ENCODE measurements at places on chromosomes 3 and 15. TPM values are rescaled to one million over a fixed set of nuclear protein-coding genes. Genes with fewer than 3 reads are reported as not detected.

- DNase-seq = no peak
Measured at GRCh38 chr3:27885641-27886040, 163.5 kb upstream of the EOMES start.

- no peak for DNase-seq
Measured at GRCh38 chr3:72036899-72037298, 252.0 kb upstream of the PROK2 start.

DNA sequence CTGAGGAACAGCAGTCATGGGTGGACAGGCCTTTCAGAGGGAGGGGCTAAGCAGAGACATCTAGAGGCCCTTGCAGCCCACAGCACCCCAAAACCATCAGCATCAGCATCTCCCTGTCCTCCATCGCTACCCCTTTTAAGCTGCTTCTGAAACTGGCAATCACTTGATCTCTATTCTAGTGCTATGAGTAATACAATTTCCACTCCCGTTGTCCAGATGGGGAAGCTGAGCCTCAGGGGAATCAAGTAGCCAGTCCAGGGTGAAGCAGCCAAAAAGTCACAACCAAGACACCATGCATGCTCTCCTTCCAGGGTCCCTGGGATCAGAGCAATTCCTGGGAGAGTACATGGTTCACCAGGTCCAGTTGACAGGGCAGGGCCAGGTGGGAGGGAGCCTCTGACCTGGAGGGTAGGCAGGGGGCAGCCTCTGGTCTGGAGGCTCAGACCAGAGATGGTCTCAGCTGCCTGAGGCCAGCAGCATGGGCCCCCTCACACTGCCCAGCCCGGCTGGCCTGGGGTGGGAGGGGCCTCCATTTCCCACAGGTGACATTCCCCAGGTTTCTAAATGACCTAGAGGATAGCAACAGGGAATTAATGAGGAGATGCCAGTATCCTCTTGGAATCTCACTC lies 30.0 kb downstream of the KLHL25 start:
- no peak for DNase-seq

- no peak for DNase-seq
Measured at GRCh38 chr3:8278448-8278847, 223.2 kb upstream of the LMCD1 start.

GRCh38 chr3:113668015-113668414 lies 28.4 kb downstream of the USF3 start:
- no peak for DNase-seq

DNA sequence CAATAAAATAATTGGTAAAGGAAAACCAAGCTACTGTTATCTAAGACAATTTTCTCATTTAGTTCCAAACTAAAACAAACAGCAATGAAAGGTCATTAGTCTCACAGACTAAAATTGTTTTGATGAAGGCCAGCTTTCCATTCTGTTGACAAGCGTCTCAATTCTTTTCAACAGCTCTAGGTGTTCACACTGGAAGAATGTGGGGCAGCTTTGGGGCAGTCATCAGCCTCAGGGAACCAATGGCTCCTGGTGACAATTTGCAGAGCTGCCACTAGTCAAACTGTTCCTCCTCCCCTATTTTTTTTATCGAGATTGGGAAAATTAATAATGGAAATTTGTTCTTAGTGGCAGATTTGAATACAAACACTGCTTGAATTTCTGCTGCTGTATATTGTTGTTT lies 104.2 kb downstream of the MEIS2 start:
- no peak for DNase-seq

- DNase-seq = no peak
Measured at GRCh38 chr15:70309716-70310115, 212.0 kb upstream of the TLE3 start.

- peak; percentile 74 for DNase-seq
Measured at GRCh38 chr15:40322531-40323238, 807 bp upstream of the INAFM2 start.

- no peak for DNase-seq
Measured at GRCh38 chr3:175212896-175213295, 353.8 kb downstream of the NAALADL2 start.

DNA sequence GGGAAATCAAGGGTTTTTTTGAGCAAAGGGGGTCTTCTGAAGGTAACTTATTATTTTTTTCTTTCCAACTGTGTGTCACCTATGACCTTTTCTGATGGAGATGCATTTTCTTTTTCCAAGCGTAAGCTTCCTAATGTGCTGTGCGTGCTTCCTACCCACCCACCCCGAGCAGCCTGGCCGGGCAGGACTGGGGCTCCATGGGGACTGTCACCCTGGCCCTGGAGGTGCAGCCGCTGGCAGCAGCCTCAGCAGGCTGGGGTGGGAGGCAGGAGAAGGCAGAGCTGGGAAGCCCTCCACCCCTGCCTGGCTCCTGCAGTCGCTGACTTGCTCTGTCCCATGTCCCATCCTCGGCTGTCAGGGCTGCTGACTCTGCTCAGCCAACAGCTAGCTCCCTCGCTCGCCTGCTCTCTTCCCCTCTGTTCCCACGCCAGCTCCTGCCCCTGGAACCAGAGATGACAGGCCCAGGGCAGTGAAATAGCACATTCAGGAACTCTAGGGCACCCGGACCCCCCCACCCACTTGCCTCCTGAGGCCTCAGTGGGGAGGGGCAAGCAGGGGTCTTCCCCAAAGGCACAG lies 21.4 kb downstream of the IDH2 start:
- no peak for DNase-seq

GRCh38 chr3:43581343-43581742 lies 40.5 kb downstream of the ANO10 start:
- no peak for DNase-seq

GRCh38 chr3:167973046-167973445 lies 122.7 kb downstream of the GOLIM4 start:
- no peak for DNase-seq

DNA sequence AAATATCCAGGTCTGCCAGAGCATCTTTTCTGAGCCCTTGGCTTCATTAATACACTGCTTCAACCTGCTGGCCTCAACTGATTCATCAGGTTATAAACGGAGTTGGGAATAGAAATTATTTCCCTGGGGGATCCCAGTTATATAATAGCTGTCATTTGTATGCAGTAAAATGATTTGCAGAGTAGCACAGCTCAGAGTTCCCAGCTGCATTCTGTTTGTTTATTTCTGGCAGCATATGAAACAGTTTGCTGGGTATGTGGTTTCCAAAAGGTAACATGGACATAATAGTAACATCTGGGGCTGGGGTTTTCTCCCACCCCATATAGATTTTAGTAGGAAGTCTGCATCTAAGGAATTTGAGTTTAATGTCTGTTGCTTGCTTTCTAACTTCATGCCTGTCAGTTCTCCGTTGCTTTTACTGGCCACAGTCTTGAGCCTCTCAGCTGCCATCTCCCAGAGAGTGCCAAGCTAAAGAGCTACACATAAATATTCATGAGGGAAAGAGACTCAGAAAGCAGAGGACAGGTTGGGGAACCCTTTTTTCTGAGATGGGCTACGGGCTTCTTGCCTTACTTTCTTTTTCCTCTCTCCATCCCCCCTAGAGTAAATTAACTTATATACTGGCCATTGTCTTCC lies 124.6 kb downstream of the TMEM108 start:
- DNase-seq = no peak

DNA sequence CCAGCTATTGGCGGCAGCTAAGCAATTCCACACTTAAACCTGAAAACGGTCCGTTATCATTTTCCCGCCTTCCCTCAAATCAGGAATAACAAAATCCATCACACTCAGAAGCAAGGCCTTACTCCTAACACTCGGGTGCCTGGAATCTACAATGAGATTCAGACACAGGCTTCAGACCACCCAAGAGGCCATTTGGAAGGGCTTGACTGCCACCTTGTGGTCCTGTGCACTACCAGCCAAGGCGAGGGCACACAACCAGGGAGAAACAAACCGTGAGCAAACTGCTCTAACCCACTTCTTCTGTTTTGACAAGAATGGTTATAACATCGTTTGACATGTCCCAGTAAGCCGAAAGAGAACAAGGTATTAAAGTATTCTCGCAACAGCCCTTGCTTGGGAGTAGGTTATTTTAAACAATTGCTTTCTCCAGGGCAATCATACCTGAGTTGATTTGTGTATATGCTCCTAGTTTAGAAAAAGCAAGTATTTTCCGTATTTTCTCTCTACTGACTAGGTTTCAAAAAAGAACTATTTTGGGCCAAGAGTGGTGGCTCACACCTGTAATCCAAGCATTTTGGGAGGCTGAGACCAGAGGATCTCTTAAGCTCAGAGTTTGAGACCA lies 40.1 kb upstream of the TAFA4 start:
- peak; percentile 40 for DNase-seq

DNA sequence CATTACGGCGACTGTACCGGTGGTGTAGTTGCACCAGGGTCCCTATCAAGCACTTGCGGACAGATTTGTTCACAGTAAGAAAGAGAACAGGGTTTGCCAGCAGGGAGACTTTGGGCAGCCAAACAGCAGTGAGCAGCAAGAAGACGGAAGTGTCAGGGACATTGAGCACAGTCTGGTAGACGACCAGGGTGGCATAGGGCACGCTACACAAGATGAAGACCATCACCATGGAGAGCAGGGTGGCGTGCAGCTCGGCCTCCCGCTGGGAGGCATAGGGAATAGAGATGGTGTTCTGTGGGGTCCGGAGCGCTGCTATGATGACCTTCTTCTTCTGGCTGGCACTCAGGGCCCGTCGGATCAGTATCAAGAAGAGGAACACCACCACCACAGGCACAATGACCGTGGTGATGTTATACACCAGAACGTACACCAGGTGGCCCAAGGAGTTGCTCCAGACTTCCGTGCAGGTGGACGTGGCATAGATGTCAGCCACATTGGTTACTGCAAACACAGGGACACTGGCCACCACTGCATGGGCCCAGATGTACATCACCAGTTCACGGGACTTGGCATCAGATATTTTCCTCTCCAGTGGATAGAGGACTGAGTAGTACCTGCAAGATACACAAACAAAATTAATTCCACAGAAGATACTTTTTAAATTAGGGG lies 19.1 kb upstream of the FSIP1 start:
- no peak for DNase-seq

- DNase-seq = peak; percentile 82
Measured at GRCh38 chr3:49020330-49021212, 1.4 kb upstream of the NDUFAF3 start.

GRCh38 chr3:119184796-119185570 lies 11.6 kb downstream of the UPK1B start:
- no peak for DNase-seq

DNA sequence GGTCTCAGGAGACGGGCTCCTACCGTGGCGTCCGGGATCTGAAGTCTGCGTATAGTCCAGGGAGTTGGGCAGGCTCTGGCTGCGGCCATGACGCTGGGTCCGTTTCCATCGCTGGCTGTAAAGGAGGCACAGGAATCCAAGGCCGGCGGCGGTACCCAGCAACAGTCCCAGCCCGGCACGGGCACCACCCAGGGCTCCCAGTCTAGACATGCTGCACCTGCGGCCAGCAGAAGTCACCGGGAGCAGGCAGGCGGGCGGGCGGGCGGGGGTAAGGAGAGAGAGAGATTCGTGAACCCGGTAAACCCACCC lies 526 bp downstream of the RMDN3 start:
- DNase-seq = peak; percentile 72

GRCh38 chr3:104447681-104448080 lies 919.0 kb upstream of the ALCAM start:
- DNase-seq = no peak

DNA sequence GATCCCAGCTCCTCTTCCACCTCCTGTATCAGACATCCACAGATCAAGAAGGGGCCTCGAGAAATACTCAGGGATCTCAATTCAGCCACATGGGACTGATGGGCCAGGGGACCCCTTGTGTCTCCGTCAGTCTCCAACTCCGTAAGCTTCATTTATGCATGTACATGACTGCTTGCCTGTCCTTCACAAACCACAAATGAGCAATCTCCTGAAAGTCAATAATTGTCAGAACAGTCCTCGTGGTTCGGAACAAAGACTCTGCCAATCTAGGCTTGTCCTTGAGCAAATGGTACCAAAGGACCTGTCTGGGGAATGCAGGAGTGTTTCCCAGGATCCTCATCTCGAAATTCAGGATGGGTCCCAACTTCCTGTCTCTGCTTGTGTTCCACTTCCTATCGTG lies 20.8 kb downstream of the SLC12A8 start:
- no peak for DNase-seq

GRCh38 chr3:5505997-5506396 lies 318.5 kb downstream of the EDEM1 start:
- no peak for DNase-seq

- no peak for DNase-seq
Measured at GRCh38 chr3:143750841-143751240, 97.4 kb downstream of the SLC9A9 start.

DNA sequence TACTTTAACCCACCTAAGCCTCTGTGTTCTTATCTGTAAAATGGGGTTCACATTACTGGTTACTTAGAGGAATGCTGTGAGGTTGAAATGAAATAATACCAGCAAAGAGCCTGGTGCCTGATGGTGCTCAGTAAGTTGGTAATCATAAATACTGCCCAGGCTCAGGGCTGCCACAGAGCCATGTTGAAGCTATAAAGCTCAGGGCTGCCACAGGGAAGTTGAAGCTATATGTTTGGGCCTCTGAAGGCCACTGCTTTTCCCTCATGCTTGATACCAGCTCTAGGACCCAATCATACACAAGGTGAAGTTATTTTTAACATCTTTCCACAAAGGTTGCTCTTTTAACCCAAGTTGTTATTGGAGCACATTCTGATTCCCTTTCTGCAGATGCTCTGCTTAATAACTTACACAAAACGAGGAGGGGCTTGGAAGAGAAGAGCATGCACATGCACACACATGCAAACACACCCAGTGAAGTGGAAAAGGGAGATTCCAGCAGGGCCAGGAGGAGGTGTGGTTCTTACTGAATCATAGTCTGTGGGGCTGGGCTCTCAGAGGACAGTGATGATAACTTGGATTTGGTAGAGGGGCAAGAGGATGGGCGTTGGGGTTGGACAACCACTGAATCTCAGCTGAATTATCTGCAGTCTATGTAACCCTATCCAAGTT lies 17.4 kb downstream of the PARP14 start:
- no peak for DNase-seq

C3orf33 gene
- 1.7 TPM for total RNA-seq

ZIC4 gene
- not detected for total RNA-seq

LRRIQ4 gene
- not detected for total RNA-seq

GPR62 gene
- total RNA-seq = not detected

GCNT3 gene
- 239 TPM for total RNA-seq

CKMT1B gene
- total RNA-seq = 105 TPM

RETNLB gene
- 17.1 TPM for total RNA-seq

HIGD1A gene
- 468 TPM for total RNA-seq

SCG5 gene
- 5.7 TPM for total RNA-seq

INSYN1 gene
- total RNA-seq = 1.8 TPM

MYZAP gene
- total RNA-seq = 17.9 TPM

RYR3 gene
- 1.1 TPM for total RNA-seq

HGD gene
- total RNA-seq = 15.7 TPM

All from mucosa of descending colon (tissue), 3 donors.